ENCODE measurements at places on chromosomes 7 and 10.

GRCh38 chr7:48887500-48887899 lies 36.8 kb upstream of the CDC14C start:
- DNase-seq, result no peak

GRCh38 chr10:124230635-124231167 lies 137.3 kb upstream of the CHST15 start:
- DNase-seq, result no peak

- peak; percentile 91 for DNase-seq
These were observed 5.1 kb upstream of the MYL7 start for GRCh38 chr7:44145969-44146911.

DNA sequence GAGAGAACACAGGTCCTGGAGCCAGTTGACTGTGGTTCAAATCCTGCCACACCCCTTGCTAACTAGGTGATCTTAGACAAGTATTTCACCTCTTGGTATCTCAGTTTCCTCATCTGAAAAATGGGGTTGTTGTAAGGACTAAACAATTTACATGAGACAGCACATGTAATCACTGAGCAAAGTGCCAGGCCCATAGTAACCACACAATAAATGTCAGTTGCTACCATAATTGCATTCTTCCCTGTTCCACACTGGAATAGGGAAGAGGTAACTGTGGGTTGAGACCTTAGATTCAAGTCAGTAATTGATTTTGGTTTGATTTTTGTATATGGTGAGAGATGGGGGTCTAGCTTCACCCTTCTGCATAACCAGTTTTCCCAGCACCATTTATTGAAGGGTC lies 91.4 kb upstream of the PDLIM1 start:
- no peak for DNase-seq

- no peak for DNase-seq
These were observed 128.7 kb downstream of the ETV1 start for GRCh38 chr7:13860734-13861133.

DNA sequence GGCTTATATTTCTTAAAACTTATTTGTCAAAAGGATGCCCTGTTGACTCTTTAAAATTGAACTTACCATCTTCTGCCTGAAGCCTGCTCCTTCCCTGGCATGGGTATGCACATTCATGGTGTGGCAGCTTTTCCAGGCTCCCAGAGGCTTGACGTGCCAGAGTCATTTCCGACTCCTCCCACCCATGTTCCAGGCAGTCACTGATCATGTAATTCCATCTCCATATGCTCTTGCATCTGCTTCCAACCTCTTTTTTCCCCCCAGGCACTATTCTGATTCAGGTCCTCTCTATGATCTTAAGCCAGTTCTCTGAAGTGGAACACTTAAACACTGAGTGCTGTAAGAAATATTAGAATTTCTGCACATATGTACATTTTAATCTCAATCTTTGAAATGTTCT lies 82.2 kb downstream of the CFAP58 start:
- DNase-seq, result no peak

DNA sequence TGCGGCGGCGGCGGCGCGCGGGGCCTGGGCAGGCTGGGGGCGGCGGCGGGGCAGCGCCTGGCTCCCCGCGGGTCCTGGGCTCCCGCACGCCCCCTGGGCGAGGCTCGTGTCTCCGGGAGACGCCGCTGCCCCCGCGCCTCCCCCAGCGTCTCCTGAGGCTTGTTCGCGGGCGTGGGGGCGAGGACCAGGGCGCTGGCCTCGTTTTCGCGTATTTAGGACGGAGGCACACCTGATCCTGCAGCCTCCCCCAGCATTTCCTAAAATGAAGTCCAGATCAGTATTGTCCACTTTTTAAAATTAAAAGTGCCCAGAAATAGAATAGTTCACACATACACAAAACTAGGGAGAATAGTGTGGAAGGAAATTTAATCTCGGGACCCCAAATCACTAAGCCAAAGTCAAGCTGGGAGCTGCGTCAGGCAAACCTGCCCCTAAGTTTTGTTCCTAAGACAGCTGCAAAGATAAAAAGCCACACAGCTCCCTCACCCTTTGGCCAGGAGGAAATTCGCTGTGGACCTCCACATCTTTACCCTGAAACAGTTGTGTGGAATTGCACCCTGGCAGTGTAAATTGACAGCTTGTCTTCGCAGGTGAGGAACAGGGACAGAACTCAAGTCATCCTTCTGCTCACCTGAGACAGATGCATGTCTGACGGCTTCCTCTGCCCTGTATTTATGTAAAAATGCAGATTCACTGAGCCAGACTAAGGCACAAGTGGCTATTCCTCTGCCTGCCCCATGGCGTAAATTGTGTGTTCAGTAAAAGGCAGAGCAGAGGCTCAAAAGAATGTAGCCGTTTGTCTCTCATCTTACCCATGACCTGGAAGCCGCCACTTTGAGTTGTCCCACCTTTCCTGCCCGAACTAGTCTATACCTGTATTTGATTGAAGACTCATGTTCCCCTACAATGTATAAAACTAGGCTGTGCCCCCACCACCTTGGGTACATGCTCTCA lies 740 bp downstream of the GALNT11 start:
- DNase-seq, result no peak

DNA sequence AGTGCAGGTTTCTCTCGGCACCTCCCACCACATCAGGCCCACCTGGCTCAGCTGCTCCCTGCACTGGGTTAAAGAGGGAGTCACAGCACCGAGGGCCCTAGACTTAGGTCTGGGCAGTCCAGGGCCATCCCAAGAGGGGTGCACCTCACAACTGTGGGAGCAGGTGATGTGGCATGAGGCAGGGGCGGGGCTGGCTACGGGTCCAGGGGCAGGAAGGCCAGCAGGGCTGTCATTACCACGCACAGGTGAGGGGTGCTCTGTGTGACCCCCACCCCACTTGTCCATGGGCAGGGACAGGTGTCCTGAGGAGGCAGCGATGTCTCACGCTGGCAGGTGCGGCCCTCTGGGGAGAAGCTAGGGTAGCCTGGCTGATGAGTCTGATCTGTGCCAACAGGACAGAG lies 40.5 kb upstream of the DPYSL4 start:
- no peak for DNase-seq

- no peak for DNase-seq
These were observed 111.5 kb upstream of the ANLN start for GRCh38 chr7:36278069-36278619.

DNA sequence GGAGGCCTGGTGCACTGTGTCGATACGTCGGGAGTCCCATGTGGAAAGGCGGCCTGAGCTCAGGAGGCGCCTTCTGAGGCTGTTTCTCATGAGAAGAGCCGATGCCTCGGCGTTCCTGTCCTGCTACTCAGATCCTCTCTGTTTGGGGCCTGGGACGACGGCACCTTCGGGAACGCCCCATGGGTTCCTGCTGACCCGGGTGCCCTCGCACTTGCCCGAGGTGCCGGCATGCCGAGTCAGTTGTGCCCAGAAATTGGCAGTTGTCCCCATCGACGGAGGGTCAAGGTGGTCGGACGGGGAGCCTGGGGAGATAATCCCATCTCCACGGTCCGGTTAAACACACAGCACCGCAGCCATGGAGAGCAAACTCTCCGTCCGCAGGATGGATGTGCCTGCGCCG lies 33.0 kb downstream of the NKX6-2 start:
- no peak for DNase-seq

DNA sequence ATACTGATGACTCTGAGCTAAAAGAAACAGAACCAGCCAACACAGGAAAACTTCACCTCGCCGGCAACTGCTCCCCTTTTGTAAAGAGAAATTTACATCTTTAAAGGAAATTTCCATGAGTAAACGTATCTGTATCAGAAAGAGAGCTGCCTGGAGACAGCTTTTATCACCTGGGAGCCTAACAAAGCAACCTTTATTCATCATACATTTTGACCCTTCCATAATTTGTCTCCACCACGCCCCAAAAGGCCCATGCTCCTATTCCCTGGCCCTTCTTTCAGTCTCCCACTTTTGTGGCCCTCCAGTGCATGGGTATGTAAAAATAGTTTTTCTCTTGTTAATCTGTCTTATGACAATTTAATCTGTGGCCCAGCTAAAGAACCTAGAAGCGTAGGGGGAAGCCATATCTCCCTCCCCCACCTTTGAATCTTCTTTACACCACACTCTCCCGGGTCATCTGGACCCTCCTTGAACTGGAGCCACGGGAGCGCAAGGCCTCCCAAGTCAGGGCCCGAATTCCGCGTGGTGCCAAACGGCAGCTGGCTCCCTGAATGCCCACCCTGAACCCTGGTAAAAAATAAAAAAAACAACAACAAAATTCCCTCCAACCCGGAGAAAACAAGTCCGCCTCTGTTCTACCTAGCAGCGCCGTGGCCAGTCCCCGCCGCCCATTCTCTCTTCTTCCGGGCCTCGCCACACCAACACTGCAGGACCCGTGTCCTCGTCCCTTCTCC lies 15.4 kb upstream of the FKBP9 start:
- no peak for DNase-seq

DNA sequence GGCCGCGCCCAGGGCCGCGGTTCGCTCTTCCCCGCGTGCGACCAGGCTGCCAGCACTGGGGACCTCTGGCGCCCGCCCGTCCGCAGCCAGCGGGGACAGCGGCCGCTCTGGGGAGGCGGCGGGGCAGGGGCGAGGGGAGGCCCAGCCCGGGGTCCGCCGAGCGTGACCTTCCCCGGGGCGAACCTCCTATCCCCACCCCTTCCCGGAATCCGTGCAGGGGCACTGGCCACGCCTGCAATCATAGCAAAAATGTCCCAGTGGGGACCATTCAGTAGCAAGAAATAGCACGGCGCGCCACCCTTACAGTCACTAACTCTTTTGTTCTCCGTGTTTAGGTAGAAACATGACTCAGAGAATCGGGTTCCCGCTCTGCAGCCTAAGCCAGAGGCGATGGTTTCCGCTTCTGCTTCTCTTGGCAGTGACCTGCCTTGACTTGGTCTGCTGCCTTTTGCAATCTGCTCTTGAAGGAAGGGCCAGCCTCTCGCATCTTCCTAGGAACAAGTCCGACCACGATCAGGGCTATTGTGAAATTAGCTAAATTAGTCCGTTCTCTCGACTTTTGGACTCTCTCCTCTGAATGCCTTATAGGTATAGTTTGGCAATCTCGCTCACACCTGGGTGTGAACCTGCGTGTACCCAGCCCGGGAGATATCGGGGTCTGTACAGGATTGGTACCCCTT lies 79.3 kb upstream of the ACBD5 start:
- peak; percentile 38 for DNase-seq

- no peak for DNase-seq
These were observed 281.2 kb upstream of the VSTM2A start for GRCh38 chr7:54260941-54261371.

Measured in mucosa of descending colon (tissue), 3 donors.